ENCODE measurements at places on chromosomes 4 and X.

GRCh38 chr4:18999595-18999994 lies 978.0 kb upstream of the LCORL start:
- DNase-seq, result no peak

DNA sequence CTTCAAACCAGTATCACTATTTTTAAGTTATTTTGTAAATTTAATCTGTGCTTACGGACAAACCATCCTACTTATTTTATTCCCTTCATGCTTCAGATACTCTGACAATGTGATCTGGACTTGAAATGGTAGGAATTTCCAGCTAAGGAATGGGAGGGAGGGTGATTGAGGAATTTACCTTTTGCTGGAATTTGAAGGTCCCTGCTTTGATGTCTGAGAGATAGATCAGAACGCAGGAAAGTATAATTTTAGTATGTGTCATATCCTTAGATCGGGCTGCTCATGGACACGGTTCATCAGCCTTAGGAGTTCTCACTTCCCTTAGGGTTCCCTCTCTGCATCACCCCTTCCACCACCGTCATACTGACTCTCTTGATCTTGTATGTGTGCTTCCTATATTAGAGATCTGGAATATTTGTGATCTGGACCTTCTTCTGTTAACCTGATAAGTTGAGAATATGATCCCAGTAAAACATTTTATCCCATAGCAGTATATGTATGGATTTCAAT lies 16.8 kb downstream of the OCRL start:
- no peak for DNase-seq

DNA sequence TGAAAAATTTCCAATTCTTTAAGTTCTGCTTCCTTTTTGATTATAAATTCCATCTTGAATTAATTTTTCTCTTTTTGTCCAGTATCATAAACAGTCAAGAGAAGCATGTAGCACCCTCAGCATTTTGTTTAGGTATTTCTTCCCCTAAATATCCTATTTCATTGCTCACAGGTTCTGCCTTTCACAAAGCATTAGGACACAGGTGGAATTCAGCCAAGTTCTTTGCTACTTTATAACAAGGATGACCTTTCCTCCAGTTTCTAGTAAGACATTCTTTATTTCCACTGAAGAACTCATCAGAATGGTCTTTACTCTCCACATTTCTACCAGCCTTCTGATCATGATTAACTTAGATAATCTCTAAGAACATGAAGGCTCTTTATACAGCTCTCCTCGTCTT lies 7.4 kb downstream of the SLC9B1 start:
- DNase-seq, result no peak

- no peak for DNase-seq
Observed at GRCh38 chr4:12701384-12701783, 782.8 kb downstream of the RAB28 start.

GRCh38 chr4:47774079-47774478 lies 63.8 kb downstream of the CORIN start:
- DNase-seq, result no peak

DNA sequence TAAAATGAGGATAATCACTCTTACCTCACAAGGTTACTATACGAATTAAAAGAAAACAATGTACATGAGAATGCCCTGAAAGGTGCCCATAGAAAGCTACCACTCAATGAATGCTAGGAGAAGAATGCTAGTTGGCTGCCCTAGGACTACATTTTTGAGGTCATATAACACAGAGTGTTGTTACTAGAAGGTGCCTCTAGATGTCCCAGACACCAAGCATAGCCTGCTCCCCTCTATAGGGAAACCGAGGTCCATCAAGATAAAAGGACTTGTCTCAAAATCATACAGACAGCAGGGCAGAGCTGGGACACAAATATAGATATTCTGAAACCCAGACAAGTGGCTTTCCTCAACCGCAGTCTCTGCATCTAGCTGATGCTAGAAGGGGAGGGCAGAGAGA lies 147.0 kb upstream of the ARHGEF9 start:
- no peak for DNase-seq

DNA sequence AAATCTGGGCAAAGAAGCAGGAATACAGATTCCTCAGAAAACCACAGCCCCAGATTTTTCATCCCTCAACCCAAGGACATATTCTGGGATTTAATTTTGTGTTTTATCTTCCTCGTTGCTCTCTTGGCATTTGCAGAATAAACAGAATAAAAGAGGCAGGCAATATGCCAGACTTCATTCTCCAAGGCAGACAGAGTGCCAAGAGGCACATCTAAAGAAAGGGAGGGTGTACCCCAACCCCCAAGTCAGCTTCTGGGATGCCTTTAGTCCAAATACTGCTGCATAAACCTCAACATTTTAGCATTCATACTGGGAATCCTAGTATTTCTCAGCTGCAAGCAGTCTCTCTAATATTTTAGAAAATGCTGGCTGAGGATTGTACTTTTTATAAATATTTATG lies 629.2 kb downstream of the KLHL13 start:
- DNase-seq, result no peak

GRCh38 chr4:75107755-75108612 lies 175.1 kb downstream of the PARM1 start:
- DNase-seq, result no peak

- DNase-seq, result no peak
Observed at GRCh38 chrX:136585960-136586359, 53.9 kb downstream of the VGLL1 start.

GRCh38 chr4:168879188-168879587 lies 130.9 kb downstream of the CBR4 start:
- DNase-seq, result no peak

GRCh38 chr4:176791591-176792325 lies 964 bp downstream of the VEGFC start:
- DNase-seq, result no peak

GRCh38 chr4:158788516-158788915 lies 19.7 kb downstream of the FNIP2 start:
- no peak for DNase-seq

GRCh38 chrX:97060020-97060419 lies 176.3 kb downstream of the RPA4 start:
- DNase-seq, result no peak

GRCh38 chrX:69197690-69198089 lies 32.4 kb upstream of the PJA1 start:
- no peak for DNase-seq

DNA sequence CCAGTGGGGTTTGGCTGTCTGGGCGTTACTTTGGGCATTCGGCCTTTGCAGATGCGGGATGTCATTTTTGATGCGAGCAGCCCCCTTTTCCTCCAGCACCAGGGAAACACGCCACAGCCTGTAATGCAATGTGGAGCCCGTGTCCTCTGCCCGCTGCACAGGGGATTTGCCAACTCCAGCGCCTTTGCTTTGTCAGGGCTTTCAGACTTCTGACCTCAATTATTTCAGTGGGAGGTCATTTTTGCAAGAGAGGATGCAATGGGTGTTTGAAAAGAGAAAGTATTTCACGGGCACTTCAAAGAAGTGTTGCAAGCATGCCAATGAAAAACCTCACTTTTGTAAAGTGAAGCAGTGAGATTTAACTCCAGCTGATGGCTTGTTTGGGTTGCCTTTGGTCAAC lies 11.5 kb downstream of the CLCN4 start:
- no peak for DNase-seq

DNA sequence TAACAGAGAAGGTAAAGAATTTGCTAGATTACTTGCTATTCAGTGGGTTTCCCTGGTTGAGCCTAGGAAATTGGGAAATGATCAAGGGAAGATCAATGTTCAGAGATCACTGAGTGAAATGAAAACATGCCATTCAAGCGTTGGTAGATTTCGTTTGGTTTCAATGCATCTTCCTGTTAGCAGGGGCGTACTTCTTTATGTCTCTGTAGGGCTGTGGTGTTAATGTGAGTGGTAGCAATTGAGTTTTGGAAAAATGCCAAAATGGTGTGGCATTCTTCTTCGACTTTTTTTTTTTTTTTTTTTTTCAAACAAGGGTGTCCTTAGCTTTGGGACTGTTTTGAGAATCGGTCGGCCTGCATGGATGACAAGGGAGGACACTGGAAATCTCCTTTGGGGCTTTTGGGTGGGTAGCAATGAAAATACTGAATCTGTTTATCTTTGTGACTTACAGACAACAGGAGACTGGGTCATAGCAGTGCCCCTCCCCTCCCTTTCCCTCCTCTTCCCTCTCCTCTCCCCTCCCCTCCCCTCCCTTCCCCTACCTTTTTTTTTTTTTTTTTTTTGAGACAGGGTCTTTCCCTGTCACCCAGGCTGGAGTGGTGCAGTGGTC lies 50.4 kb downstream of the SPRY1 start:
- DNase-seq, result no peak

- DNase-seq, result no peak
Observed at GRCh38 chrX:150219374-150220185, 143.5 kb upstream of the MAMLD1 start.

DNA sequence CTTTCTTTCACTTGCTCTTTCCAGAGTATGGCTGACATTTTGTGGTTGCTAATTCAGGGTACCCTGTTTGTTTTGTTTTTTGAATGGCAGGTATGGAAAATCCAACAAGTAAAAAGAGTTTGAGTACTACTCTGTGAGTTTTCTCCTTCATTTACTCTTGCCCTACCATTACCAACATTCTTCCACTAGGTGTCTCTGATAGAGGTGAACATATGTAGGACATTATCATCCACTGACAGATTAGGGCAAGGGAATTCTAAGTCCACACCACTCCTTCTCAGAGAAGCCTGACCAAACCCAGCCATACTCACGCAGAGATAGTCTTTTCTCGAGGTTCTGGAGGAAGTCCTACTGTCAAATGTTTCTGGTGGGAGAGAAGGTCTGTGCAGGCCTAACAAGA lies 36.7 kb upstream of the HDAC8 start:
- DNase-seq, result no peak

GRCh38 chr4:73525611-73526010 lies 44.1 kb downstream of the AFM start:
- no peak for DNase-seq

GRCh38 chrX:103624111-103624510 lies 4.7 kb upstream of the TCEAL1 start:
- no peak for DNase-seq

DNA sequence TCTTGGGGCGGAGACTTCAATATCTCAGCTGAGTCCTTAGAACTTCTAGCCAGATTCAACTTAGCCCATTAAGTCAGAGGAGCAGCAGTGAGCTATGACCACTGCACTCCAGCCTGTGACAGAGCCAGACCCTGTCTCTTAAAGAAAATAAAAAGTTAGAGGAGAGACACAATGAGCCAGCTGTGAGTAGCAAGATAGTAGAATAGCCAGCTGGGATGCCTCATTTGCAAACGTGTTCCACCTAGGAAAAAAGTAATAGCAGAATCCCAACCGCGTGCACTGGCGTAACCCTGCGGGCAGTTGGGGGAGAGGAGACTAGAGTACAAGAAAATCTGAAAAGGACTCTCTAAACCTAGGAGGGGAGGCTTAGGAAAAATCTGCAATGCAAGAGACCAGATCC lies 133.2 kb upstream of the ANXA3 start:
- DNase-seq, result no peak

GRCh38 chr4:122826079-122826527 lies 528 bp upstream of the FGF2 start:
- no peak for DNase-seq
